ENCODE measurements at places on chromosomes 12 and 14. TPM values are rescaled to one million over a fixed set of nuclear protein-coding genes. Genes with fewer than 3 reads are reported as not detected.

GRCh38 chr14:95227279-95227860, 70.0 kb upstream of the DICER1 start:
- no peak overlapping the region for H3K4me3 ChIP-seq
- peaks cover 2% of the 10 kb centered on the region for H3K4me1 ChIP-seq
- no peak overlapping the region for H3K27ac ChIP-seq
- DNase-seq, result no peak
- no peaks in the 10 kb centered on the region for H3K27me3 ChIP-seq

NANOG gene
- total RNA-seq, result 0.62 TPM

TSFM gene
- 40.3 TPM for total RNA-seq

GRCh38 chr14:84340938-84341337, 1189.0 kb upstream of the FLRT2 start:
- H3K27ac ChIP-seq, result no peak overlapping the region
- no peak overlapping the region for H3K4me3 ChIP-seq
- no peak for DNase-seq

DNA sequence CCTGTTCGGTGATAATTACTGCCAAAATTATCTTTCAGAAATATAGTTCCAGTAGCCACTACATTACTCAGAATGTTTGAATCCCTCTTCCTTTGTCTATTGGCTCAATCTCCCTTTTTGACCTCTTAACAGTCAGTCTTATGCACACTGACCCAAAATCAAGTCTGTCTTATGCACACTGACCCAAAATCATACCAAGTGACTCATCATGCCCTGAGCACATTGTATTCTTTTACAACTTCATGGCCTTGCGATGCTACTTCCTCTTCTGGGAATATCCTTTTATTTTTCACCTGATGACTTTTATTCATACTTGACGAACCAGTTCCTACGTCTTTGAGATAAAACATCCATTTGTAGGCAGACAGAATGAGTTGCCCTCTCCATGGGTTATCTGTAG, 182.3 kb downstream of the NPAS3 start:
- H3K4me1 ChIP-seq, result no peaks in the 10 kb centered on the region
- no peak for DNase-seq
- no peak overlapping the region for H3K4me3 ChIP-seq
- H3K27ac ChIP-seq, result no peak overlapping the region
- no peaks in the 10 kb centered on the region for H3K36me3 ChIP-seq

STON2 gene
- 0.36 TPM for total RNA-seq

SPTB gene
- 0.13 TPM for total RNA-seq

DNA sequence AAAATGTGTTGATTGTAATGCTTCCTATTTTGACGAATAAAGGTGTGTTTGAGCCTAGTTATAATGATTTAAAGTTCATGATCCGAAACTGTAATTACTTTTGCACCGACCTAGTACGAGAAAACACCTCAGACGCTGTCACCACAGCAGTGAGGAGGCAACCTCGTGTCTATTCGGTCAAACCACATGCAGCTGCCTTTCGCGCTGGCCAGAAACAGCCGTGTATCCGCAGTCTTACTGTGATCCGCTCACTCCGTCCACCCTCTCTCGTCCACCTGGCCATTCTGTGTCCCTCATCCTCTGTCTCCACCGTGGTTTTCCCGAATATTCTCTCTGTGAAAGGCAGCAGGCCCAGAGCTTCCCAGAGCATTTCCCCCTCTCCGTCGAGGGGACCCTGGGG, 67.1 kb downstream of the NOC4L start:
- H3K4me3 ChIP-seq, result no peak overlapping the region
- no peaks in the 10 kb centered on the region for H3K4me1 ChIP-seq
- no peaks in the 10 kb centered on the region for H3K36me3 ChIP-seq
- no peak for DNase-seq
- H3K27ac ChIP-seq, result no peak overlapping the region
- H3K27me3 ChIP-seq, result no peaks in the 10 kb centered on the region

TDRD9 gene
- not detected for total RNA-seq

HOXC11 gene
- 17.0 TPM for total RNA-seq

- no peaks in the 10 kb centered on the region for H3K36me3 ChIP-seq
- no peak overlapping the region for H3K4me3 ChIP-seq
- H3K4me1 ChIP-seq, result no peaks in the 10 kb centered on the region
- DNase-seq, result no peak
- no peaks in the 10 kb centered on the region for H3K27me3 ChIP-seq
Observed at GRCh38 chr14:71289536-71289935, 382.3 kb downstream of the PCNX1 start.

HOXC9 gene
- total RNA-seq, result 37.2 TPM
